ENCODE measurements at places on chromosomes 1 and 21. TPM values are rescaled to one million over a fixed set of nuclear protein-coding genes. Genes with fewer than 3 reads are reported as not detected.

SMCP gene
- not detected for total RNA-seq

KIF21B gene
- total RNA-seq: 5.9 TPM

FAM72C gene
- 8.4 TPM for total RNA-seq

DEGS1 gene
- 58.1 TPM for total RNA-seq

CAMK2N1 gene
- 66.0 TPM for total RNA-seq

NUP210L gene
- total RNA-seq: not detected

UHMK1 gene
- total RNA-seq: 98.1 TPM

UBXN11 gene
- 24.0 TPM for total RNA-seq

GUCA2A gene
- total RNA-seq: not detected

VASH2 gene
- total RNA-seq: 4.7 TPM

LHX8 gene
- total RNA-seq: not detected

CADM3 gene
- total RNA-seq: not detected

HDGF gene
- 470 TPM for total RNA-seq

S1PR1 gene
- not detected for total RNA-seq

SIKE1 gene
- total RNA-seq: 26.7 TPM

RAP1GAP gene
- 26.8 TPM for total RNA-seq

WNT9A gene
- 0.37 TPM for total RNA-seq

RAB7B gene
- total RNA-seq: 1.1 TPM

RXRG gene
- total RNA-seq: not detected

TAS1R1 gene
- not detected for total RNA-seq

PLEKHG5 gene
- total RNA-seq: 5.1 TPM

ANXA9 gene
- total RNA-seq: 15.4 TPM

CACHD1 gene
- total RNA-seq: 2.5 TPM
